Uterine smooth muscle cell (primary cell): ENCODE measurements at places on chromosomes 16 and 17. TPM values are rescaled to one million over a fixed set of nuclear protein-coding genes. Genes with fewer than 3 reads are reported as not detected.

The NAGS gene
- 2.9 and 6.4 TPM in 2 replicates for total RNA-seq

The MEOX1 gene
- under 0.01 TPM in 1 of 2 replicates, not detected in the other for total RNA-seq

The NOD2 gene
- total RNA-seq: 0.22 and 0.25 TPM in 2 replicates

The C17orf75 gene
- 20.9 and 21.9 TPM in 2 replicates for total RNA-seq

The MAF gene
- 5.8 and 14.9 TPM in 2 replicates for total RNA-seq

The COPRS gene
- total RNA-seq: 102 and 141 TPM in 2 replicates

The ABCA8 gene
- 7.6 and 14.9 TPM in 2 replicates for total RNA-seq

The CALB2 gene
- 0.22 and 0.50 TPM in 2 replicates for total RNA-seq
